ENCODE measurements at places on chromosomes 2 and 18.

- DNase-seq = no peak
Measured at GRCh38 chr18:60024345-60024744, 124.5 kb downstream of the PMAIP1 start.

GRCh38 chr18:24567199-24567598, 106.8 kb downstream of the HRH4 start:
- no peak for DNase-seq

- no peak for DNase-seq
Measured at GRCh38 chr2:145939949-145940348, 1420.0 kb upstream of the ZEB2 start.

DNA sequence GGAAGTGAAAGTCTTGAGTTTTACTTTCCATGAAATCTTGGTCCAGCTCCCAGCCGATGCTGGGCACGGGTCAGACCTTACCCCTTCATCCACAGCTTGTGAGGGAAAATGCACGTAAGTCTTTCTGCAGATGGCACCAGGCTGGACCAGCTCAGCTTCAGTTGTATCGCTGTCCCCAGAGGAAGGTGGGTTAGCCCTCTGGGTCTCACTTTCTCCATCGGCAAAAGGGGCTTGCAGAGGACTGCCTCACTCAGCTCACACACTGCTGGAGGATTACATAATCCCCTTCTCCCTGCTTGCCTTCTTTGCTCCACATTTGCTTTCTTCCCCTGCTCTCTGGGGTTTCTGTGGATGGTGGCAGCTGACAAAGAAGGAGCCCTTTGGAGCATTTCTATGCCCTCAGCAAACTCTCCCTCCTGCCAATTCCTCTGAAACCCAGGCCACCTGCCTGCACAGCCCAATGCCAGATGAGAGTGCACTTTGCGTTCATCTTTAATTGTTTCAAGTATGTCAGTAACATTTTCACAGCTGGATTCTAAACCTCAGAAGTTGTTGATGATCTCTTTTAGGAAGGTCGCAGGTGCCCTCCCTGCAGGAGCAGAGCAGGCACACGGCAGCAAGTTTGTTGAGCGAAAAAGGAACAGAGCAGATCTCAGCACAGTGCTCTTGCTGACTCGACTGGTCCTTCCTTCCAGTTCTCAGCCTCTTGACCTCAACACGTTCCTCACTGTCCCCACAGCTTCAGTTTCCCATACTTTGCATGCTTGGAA, 155.6 kb upstream of the GLI2 start:
- DNase-seq = no peak

DNA sequence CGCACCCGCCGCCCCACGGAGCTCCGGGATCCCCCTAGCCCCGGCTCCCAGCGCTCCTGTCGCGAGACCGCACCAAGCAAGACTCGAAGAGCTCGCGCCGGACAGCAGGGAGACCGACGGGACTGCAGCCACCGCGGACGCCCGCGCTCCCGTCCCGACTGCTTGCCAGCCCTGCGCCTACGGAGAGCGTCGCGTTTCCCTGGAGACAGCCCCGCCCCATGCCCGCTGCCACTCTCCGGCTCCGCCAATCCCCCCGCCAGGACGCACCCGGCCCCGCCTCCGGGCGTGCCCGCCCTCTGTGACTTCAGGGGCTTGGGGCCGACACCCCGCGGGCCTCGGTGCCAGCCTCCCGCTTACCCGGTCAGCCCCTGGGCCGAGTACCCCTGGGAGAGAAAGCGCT, at the start of gene ANKMY1:
Gene ANKMY1, minus strand, starts transcription at position 181 of the 400 bp plus-strand sequence. CDS start 653 bp downstream, outside the sequence.
- peak; percentile 72 for DNase-seq

GRCh38 chr18:50338122-50338521, 36.7 kb upstream of the SKA1 start:
- DNase-seq = no peak

GRCh38 chr2:141496810-141497209, 634.0 kb downstream of the LRP1B start:
- no peak for DNase-seq

DNA sequence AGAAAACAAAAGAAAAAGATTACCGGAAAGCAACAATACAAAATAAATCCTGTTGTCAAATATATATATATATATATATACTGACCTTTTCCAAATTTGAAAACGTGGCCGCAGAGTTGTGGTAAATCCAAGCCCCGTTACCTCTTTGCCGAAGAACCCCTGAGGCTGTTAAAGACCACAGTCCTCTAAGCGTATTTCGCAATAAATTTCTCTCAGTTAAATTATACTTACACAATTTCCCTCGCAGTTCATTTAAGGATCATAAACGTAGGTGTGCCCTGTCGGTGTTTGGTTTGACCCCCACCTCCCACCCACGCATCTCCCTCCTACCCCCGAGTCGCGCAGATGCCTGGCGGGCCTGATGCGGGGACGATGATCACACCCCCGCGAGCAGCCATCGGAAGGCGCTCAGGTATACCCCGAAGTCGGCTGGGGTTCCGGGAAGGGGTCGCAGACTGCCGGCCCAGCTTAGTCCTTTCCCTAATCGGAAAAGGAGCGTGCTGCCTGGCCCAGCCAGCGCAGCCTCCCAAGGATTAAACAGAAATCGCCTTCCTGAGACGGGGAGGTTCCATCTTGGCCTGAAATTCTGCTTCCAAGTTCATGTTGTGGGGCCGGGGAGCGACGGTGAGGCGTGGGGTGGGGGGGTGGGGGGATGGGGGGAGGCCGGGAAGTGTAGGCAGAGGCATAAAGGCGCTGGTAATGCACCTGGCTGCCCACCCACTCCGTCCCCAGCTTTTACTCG, 2.9 kb upstream of the MEIS1 start:
- DNase-seq = no peak

DNA sequence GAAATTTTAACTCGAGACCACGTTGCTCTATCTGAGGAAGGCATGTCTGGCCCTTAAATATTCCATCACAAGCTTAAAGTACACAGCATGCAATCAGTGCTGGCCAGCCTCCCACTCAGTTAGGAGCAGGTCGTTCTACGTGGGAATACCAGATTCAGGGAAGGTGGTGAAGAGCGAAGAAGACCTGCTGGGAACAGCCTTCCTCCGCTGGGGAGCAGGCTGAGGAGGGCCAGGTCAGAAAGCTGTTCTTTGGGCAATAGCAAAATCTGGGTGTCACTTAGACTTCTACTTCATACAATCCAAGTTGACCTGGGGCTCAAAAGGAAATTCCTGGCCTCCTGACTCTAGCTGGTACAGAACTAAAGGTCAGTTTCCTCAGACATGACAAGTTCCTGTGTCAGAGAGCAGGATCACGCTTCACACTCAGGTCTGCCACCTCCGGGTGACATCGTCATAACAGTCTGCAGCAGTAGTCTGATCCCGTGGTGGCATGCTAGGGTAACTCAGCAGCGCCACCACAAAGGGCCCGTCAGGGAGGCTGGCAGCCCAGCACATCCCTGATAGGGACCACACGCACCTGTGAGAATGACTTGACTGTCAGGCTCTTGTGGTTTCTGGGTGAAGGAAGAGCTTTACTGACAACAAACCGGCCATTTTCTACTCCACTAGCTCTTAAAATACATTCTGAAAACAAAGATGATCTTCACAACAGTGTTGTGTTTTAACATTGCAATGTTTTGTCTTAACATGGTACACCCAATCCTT, 35.2 kb upstream of the NAPG start:
- DNase-seq = peak; percentile 12

DNA sequence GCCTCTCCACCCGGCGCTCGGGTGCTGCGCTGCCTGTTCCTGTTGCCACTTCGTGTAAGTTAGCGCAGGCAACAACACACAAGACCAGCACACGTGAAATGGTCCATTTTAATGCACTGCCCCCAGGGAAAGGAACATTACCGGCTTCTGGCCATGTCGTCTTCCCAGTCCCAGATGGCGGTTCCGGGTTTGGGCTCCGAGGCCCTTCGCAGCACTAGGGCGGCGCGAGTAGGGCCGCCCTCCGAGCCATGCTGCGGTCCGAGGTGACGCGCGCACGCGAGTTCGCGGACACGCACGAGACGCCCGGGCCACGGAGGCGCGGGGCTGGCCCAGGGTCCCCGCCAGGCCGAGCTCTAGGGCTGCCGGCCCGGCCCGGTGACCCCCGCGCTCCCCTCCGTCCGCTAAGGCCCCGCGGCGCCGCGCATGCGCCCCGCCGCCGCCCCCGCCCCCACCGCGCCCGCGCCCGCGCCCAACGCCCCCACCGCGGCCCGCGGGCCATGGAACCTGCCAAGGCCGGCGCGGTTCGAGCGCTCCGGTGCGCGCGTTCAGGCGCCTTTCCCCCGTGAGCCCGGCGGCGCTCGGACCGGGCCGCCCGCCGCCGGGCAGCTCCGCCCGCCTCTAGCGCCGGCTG, 367 bp upstream of the ZNF236 start:
- peak; percentile 27 for DNase-seq

DNA sequence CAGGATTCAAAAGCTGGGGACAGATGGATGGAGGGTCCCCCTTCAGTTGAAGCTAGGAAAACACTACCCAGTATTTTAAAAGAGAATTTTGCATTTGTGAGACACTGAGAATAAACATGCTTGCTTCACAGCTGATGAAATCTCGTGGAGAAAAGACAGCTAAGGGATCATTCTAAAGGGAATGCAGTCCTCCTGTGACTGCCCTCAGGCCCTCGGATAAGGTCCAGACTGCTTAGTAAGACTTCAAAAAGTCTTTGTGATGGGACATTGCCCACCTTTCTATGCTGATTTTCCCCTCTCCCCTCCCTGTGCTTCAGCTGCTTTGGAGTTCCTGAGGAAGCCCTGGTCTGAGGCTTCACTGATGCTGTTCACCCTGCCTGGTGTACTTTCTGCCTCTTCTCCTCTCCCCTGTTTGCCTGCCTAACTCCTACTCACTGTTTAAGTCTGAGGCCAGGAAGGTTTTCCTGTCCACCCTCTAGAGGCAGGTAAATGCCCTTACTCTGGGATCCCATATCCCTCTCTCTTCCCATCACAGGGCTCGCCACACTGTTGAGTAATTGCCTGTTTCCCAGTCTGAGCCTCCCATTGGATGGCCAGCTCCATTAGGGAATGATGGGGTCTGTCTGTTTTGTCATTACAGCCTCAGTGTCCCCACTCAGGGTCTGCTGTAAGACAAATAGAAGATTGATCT, 26.6 kb downstream of the POLE4 start:
- no peak for DNase-seq

DNA sequence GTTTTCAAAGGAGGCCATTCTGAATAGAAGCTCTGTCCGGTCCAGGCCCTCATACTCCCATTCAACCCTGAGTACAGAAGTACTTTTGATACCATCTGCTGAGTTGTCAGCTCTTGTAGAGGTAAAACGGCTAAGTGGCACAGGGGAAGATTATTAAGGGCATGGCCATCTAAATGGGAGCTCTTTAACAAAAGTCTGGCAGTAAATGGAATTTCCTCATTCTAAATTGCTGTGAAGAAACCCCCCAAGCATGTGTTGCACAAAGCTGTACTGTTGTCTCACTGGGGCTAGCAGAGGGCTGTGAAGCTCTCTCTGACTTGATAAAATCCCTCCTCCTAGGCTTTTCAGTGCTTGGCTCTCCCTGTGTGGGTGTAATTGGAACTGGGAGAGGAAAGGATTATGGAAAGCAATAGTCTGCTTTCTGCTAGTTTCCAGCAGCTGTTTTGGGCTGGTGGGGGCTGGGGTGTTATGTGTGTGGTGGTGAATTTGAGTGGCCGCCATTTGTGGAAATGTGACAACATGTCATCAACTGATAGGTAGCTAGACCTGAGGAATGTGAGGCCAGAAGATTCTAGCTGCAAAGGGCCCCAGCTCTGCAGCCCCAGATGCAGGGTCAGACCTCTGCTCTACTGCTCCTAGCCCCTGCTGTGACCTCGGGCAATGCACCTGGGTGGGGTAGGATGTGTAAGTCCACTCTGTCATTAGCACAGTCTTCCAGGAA, 65.1 kb downstream of the MAP4K4 start:
- no peak for DNase-seq

GRCh38 chr18:8771930-8772329, 66.6 kb downstream of the MTCL1 start:
- no peak for DNase-seq

- no peak for DNase-seq
Measured at GRCh38 chr2:26801328-26801727, 15.5 kb downstream of the CENPA start.

GRCh38 chr2:198452327-198452726, 647.9 kb downstream of the PLCL1 start:
- DNase-seq = no peak

GRCh38 chr2:10709290-10709939, 12.0 kb upstream of the ATP6V1C2 start:
- no peak for DNase-seq

DNA sequence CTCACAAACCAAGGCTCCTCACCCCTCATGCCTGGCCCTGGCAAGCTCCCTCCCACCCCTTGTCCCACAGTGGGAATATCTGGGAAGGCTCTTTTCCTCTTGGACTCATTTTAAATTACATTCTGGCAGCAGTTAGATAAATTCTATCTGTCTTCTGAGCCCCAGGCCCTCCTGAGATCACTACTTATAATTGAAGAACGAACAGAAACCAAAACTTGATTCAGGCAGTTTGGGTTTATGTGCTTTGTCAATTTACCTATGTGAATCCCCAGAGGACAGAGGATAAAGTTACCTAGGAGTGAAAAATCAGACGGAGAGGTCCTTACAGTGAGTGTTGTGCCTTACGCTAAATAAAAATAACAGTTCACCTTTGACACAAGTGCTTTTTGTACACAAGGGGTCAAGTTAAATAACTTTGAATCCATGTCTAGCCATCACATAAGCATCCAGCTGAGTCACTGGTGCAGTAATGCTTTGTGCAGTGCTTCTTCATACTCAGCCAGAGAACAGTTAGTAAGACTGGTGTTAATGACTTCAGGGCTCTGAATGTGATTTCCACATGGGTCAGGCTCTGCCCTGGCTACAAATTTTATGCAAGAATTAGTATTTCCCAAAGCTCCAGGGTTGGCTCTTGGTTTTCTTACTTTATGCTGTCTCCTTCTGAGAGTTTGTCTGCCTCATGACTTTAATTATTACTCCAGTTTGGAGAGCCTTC, 329.3 kb downstream of the INSIG2 start:
- no peak for DNase-seq

GRCh38 chr2:220460257-220460985, 833.0 kb downstream of the SLC4A3 start:
- no peak for DNase-seq

DNA sequence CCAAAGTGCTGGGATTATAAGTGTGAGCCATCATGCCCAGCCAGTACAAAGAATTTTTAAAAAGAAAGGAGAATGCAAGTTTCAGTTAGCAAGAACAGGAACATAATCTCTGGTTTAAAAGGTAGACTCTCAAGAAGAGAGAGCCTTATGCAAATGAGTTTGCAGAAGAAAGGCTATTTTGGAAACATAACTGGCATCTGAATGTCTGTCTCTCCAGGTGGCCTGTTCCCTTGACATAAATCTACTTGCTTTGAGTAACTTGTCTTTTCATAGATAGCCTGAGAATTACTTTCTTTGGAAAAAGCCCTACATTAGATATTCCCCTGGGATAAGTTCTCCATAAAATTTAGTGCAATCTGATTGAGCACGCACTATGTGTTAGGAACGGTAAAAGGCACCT, 109.6 kb downstream of the ICOS start:
- no peak for DNase-seq

GRCh38 chr18:58400331-58400870, 228.5 kb downstream of the ALPK2 start:
- no peak for DNase-seq

Measured in stimulated activated CD8-positive, alpha-beta memory T cell treated with anti-CD3 and anti-CD28 coated beads, Interleukin-7, amount 100 ng/mL, for 4 hours (primary cell).